ENCODE measurements at places on chromosomes 4 and X.

- DNase-seq: no peak
These were observed at the start of gene CCDC158 for GRCh38 chr4:76420762-76421581. Gene CCDC158, minus strand, starts transcription at chr4:76421141. Its CDS starts 17,934 bp downstream, at chr4:76403207.

DNA sequence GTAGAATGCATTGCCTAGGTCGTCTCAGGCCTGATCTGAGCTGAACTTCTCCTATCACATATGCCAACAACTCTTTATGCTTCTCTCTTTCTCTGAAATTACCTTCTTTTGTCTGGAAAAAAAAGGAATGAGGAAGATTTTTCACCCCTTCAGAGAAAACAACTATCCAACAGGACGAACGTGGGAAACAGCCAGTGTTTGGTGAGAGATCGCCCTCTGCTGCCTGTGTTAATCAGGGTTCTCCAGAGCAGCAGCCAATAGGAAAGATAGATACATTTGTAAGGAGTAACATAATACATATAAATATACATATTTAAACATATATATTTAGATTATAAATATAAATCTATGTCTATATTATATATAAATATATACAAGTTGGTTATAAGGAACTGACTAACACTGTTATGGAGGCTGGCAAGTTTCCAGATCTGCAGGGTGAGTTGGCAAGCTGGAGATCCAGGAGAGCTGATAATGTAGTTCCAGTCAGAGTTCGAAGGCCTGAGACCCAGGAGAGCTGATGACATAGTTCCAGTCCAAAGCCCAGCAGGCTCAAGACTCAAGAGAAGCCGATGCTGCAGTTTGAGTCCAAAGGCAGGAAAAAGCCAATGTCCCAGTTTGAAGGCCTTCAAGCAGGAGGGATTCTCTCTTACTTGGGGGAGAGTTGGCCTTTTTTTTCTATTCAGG lies 13.3 kb downstream of the CETN2 start:
- no peak for DNase-seq

- no peak for DNase-seq
These were observed 96.1 kb upstream of the FAM9B start for GRCh38 chrX:9130031-9130430.

GRCh38 chrX:39309018-39309635 lies 507.9 kb downstream of the MID1IP1 start:
- DNase-seq: no peak

DNA sequence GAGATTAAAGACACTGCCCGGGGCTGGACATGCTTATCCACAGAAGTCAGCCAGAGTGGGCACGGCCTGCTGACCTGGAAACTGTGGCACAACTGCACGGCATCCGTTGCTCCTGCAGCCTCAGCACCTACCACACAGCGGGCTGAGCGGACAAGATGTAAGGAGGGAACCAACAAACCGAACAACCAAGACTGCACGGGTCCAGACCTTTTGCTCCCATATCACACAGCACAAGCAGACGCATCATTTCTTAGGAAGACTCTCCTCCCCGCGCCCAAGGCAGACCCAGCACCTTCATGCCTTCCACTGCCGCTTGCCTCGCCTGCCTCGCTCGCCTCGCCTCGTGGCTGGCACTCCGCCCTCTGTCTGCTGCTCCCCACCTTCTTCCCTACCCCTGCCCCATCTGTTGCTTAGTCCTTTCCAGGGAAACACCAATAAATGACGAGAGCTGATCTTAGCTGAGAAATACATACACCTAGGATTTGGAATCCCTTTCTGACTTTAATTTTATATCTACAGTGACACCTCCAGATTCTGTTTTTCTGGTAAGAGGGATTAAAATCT lies 79.0 kb downstream of the AFAP1 start:
- no peak for DNase-seq

GRCh38 chr4:11507920-11508319 lies 79.2 kb upstream of the HS3ST1 start:
- DNase-seq: no peak

DNA sequence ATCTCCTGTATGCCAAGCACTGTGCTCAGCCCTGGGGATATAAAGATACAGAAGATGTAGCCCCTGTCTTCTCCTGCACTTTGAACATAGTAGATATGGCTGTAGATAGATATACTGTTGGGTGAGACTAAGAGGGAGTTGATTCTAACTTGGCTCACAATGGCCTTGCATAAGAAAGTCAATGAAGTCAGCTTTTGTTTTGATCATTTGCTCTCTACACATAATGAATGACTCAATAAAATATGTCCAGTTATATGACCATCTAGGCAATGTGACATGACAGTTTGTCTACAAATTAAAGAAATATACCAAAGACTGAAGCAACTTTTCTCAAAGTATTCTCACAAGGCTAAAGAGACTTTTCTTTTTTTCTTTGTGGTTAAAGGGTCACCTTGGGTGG lies 147.6 kb upstream of the DIPK2B start:
- DNase-seq: no peak

DNA sequence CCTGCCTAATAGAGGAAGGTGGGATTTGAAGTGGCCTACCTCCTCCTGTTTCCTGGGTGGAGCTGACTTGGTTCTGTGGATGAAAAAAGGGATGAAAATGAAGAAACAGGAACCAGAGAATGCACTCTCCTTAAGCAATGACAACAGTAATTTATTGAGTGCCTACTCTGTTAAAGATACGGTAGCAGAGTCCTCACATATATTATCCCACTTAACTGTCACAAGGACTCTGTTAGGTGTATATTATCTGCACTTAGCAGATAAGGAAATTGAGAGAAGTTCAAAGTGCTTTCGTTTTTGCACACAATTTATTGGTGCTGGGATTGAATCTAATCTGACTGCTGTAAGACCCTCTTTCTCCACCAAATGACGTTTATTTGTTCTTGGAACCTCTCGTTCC lies 301.2 kb downstream of the PACRGL start:
- DNase-seq: no peak

DNA sequence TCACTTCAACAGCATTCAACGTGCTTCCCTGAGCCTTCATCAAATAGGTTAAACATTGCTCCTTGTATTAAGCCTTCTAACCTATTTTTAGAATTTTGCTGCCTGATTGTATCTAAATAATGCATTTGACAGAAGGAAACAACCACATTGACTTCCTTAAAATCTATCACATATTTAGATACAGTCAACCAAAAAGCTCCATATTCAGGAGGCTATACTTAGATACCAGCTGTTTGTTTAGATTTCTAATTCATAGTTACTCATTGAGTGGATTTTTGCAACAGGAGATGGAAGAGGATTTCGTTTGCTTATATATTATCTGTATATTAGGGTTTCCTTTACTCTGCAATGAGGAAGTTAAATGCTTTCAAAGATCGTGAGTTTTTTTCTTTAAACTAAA lies 241.1 kb upstream of the PPP1R2C start:
- no peak for DNase-seq

DNA sequence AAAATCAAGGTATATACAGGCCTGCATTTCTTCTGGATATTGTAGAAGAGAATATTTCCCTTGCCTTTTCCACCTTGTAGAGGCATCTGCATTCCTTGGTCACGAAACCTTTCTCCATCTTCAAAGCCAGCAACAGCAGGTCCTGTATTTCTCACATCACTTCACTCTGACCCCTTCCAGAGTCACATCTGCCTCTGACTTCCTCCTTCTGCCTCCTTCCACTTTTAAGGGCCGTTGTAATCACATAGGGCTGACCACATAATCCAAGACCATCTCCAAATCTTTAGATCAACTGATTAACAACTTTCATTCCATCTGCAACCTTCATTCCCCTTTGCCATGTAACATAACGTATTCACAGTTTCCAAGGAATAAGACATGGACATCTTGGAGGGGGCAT lies 38.3 kb upstream of the NDP start:
- DNase-seq: no peak

GRCh38 chrX:141732031-141732430 lies 33.5 kb upstream of the SPANXD start:
- DNase-seq: no peak

- DNase-seq: no peak
These were observed 391 bp downstream of the UBL4A start for GRCh38 chrX:154486052-154486395.

DNA sequence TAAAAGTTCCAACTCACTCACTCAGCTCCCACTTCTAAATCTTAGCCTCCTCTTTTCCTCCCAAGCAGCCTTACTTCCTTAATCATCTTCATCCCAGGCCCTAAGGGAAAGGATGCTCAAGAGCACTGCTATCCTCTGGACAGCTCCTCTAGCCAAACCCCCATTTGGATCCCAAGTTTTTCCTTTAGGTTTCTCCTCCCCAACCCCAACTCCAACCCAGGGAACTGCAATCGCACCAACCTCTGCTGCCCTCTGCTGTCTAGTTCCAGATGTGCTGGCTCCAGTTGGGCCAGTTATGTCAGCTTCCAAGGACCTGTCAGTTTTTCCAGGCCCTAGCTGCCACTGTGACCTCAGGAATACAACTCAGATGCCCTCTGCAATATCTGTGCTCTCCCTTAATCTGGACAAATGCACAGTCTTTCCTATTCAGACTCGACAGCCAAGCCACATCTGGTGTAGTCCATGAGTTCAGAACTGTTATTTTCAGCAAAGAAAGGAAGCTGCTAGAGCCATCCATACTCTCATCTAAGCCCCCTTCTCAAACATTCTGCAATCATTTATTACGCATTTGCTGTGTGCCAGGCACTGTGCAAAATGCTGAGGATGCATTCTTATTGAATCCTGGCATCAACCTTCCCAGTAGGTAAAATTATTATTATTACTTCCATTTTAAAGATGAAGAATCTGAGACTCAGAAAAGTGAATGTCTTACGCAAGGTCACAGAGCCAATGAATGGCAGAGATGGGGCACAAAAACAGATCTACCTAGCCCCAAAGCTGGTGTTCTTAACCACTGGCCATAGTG lies 12.3 kb upstream of the XPNPEP2 start:
- DNase-seq: no peak

- DNase-seq: no peak
These were observed 73.1 kb upstream of the BMP2K start for GRCh38 chr4:78703079-78703478.

GRCh38 chr4:36251983-36252382 lies 7.7 kb upstream of the ARAP2 start:
- DNase-seq: no peak

DNA sequence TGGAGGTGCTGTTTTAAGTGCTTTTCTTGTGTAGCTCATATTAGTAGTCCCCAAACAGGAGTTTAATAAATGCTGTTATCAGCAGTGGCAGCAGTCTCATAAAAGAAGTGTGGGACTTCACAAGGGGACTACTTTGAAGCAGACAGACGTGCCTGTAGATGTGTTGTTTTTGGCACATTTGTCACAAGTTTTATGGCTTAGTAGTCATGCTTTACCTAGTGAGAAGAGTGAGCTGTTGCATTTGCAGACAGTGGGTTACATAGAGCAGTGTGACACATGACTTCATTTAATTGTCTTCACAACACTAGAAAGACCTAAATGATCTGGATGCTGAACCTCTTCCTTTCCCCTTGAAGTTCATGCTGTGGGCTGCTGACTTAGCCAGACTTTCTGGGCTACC lies 149.5 kb upstream of the MBNL3 start:
- DNase-seq: no peak

GRCh38 chr4:73075832-73076231 lies 6.3 kb upstream of the COX18 start:
- no peak for DNase-seq

DNA sequence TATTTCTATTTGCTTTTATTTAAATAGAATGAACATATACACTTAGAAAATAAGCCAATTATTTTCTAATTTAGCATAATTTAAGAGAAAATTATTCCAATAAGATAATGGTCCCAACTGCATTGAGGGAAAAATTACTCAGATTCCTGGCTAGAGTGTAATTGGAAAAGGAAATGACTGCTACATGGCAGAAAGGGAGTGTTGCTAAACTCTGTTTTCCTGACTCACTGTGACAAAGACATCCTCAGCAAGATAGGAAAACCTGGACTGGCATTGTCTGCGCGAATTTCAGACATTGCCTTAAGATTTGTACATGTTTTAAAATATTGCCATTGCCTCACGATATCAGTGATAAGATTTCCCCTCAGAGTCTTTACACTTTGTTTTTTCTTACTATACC lies 8.2 kb downstream of the TNIP3 start:
- DNase-seq: no peak

GRCh38 chr4:160927311-160927710 lies 1236.5 kb downstream of the FSTL5 start:
- no peak for DNase-seq

- no peak for DNase-seq
These were observed 45.9 kb downstream of the USP11 start for GRCh38 chrX:47278691-47279090.

GRCh38 chr4:94302191-94302590 lies 40.4 kb downstream of the HPGDS start:
- DNase-seq: no peak

DNA sequence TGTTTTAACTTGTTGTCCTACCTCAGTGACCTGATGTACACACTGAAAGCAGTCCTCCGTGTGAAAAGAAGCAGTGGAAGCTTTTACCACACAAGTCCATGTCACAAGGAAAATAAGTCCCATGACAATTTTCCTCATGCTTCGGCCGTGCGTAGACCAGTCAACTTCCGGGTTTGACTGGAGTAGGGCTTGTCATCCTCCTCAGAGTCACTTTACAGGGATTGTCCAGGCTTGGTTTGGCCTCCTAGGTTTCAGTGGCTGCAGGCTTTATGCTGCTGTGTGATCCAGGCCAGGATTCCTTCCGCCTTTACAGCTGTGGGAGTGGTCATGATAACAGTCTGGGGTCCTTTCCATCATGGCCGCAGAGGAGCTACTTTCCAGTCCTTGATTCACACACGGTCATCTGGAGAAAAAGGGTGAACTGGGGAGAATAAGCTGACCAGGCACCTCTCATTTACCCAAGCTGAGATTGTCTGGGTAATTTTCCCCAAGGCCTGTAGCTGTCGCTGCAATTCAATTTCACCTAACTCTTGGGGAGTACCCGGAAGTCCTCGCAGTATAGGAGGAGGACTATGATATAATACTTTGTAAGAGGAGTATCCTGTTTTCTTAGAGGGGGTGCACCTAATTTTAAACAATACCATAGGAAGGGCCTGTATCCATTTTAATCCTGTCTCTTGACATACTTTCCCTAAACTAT lies 206.1 kb upstream of the KLF8 start:
- DNase-seq: no peak

- DNase-seq: no peak
These were observed 56.4 kb downstream of the PGRMC1 start for GRCh38 chrX:119292445-119292844.

DNA sequence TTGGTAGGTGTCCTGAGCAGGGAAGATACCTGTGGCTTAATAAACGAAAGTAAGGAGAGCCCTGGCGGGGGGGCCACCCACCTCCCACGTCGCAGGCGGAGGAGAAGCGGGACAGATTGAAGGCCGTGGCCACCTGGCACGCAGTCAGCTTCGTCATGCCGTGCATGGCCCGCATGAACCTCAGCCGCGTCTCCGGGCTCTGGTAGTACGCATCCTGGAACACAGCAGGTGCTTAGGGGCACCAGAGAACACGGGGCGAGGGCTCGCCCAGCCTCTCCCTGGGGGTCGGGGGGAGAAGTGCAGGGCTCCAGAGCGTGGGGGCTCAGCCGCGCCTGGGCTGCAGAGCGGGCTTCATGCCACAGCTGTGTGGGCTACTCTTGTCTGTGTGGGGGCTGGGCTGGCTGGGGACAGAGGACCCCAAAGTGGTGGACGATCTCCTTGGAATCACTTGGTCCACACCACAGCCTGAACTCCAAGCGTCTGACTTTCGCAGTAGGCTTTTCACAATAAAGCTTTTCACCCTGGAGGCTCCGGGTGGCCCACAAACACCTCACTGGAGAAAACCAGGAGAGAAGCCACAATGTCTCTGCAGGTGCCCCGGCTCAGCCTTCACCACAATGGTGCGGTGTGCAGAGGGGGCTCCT lies 27.1 kb upstream of the SLC25A6 start:
- DNase-seq: no peak

GRCh38 chr4:23332313-23332712 lies 557.5 kb downstream of the PPARGC1A start:
- DNase-seq: no peak

Data from right renal cortex interstitium (tissue), 3 donors.